ENCODE measurements at places on chromosomes 13 and 19.

DNA sequence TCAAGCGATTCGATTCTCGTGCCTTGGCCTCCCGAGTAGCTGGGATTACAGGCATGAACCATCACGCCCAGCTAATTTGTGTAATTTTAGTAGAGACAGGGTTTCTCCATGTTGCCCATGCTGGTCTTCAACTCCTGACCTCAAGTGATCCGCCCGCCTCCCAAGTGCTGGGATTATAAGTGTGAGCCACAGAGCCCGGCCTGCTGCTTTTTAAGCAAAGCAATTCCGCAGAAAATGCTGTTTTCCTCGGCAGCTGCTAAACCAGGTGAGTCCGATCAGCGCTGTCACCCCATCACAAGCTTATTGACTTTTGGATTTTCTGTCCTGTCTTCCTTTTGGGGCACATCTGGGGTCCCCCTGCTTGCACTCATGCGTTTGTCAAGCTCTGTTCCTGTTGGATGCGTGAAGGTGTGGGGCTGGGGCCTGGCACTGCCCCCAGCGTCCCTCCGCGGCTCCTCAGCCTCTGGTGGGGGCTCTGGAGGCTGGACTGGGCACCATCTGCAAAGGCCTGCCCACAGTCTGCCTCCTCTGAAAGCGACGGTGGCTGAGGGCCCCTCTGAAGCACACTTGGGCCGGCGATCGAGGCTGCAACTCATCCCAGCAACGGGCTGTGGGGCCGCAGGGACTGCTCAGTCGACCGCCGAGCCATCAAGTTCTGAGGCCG lies 25.7 kb downstream of the CEBPG start:
- no peak for DNase-seq

DNA sequence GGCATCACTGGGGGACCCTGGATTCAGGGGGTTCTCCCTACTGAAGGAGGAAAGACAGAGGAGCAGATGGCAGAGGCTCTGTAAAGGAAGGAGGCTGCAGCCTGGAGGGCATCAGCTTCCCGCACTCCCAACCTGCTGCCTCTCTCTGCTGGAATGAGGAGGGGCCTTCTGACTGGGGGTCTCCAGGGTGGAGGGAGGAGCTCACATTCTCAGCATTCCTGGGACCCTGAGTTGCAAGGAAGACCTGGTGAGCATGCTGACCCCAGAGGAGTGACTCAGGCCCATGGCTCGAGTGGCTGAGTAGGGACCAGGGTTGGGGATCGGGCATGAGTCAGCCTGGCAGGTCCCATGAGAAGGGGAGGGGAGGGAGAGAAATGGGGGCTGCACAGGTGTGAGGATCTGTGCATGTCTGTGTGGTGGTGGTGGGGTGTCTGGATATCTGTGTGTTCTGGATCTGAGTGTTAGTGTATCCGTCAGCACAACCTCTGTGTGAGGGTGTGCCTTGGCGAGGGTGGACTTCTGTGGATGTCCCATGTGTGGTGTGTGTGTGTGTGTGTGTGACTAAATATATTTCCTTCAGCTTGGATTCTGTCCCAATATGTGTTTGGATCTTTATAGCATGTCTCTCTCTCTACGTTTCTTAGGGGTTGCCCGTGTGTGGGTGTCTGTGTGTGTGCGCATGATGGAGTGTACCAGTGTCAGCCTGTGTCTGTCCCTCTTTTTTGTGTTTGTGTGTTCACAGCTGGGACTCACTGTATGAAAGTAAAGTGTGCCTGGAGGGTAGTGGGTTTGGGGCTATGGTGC lies 4.6 kb downstream of the AXL start:
- no peak for DNase-seq

GRCh38 chr13:92682832-92683517 lies 543.6 kb upstream of the GPC6 start:
- no peak for DNase-seq

- DNase-seq, result peak; percentile 74
These were observed 9.7 kb downstream of the INAFM1 start for GRCh38 chr19:47284324-47284899.

DNA sequence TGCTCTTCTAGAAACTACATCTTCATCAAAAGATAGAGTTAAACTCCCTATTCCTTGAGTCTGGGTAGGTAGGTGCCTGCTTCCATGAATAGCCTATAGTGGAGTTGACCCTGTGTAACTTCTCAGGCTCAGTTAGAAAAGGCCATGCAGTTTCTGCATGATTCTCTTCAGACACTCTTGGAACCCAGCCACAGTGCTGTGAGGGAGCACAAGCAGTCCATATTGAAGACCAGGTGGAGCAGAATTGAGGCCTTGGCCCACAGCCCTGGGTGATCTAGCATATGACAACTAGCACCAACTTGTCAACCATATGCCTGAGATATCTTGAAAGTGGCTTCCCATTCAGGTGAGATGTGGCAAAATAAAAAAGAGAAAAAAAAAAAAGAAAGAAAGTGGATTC lies 10.3 kb upstream of the PAN3 start:
- no peak for DNase-seq

DNA sequence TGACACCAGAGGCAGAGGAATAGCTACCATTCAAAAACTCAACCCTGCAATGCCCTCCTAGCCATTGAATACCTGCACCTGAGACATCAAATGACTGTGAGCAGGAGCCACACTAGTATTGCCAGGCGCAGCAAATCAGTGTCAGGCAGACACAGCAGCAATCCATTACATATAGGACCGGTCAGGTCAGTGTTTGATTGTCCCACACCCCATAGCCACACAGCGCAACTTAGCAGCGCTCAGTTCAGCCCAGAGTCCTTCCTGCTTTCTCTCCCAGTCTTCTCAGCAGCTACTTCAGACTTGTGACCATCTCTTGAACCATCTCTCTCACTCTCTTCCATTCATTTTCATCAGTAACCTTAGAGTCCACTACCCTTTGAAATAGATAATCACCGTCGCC lies 181.6 kb upstream of the GPR12 start:
- no peak for DNase-seq

- DNase-seq, result no peak
These were observed 9.9 kb downstream of the DNM2 start for GRCh38 chr19:10727685-10728201.

DNA sequence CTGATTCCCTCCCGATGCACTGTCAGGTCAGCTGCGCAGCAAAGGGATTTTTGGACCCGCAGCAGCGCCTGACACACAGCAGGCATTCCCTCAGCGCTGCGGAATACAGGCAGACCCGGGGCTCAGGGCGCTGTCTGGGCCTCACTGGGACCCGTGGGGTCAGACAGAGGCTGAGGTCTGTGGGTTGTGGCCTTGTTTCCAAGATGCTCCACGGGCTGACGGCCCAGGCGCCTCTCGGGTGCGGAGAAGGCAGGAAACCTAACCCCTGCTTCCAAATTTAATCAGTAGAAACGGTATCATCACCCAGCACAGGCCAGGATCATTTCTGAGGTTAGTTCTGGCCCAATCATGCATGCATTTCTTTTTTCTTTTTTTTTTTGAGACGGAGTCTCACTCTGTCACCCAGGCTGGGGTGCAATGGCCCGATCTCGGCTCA lies 686 bp upstream of the RNF126 start:
- no peak for DNase-seq

DNA sequence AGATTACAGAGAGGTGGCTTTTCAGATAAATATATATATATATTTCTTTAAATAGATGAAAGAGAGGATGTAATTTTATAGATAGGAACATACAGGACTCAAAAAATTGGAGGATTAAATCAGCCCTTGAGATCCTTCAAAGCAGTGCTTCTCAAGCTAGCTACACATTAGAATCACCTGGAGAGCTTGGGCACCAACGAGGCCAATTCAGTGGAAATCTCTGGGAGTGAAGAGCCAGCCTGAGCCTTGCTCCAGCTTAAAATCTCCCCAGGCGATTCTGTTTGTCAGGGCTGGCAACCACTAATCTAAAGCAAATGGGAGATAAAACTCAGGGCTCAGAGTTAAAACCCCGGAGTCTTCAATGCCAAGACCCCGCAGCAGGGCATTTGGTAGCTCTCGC lies 15.0 kb upstream of the CLN5 start:
- no peak for DNase-seq

- DNase-seq, result no peak
These were observed 7.3 kb downstream of the OPA3 start for GRCh38 chr19:45577111-45577905.

DNA sequence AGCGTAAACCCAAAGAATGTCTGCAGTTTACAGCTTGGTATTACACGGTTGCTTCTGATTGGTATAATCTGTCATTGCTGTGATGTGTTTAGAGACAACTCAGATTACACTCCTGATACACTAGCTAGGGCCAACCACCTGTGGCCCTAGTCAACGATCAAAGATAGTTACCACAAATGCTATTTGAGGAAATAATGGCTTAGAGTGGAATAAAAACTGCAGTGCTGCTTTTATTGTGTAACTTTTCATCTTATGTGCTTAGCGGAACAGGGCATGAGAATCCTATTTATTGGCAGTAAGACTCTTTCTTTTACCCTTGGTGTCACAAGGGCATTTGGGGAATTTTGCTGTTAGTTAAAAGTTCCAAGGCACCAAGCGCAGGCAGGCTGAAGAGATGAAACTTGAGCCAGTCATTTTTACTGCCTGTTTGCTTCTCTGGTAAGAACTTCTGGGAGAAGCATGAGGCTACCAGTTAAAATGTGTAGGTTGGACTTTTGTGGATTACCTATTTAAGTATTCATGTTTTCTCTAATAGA lies 363.3 kb downstream of the KCNRG start:
- DNase-seq, result no peak

- no peak for DNase-seq
These were observed 1.8 kb downstream of the APOC4 start for GRCh38 chr19:44943801-44944249.

DNA sequence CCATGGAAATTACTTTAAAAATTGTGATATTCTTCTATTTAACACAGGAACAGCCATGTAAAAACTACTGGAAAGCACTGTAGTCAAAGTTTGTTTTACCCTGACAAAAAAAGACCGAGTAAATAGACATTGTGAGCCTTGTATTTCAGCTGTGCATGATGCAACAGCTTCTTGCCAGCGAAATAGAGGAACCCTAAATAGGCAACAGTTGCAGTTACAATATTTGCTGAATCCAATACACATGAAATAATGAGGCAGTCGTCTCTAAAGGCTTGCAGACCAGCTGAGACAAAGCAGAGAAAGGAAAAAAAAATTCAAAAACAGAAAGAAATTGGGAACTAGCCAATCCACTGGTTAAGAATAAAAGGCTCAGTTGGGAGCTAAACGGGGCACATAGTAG lies 1001.1 kb downstream of the OLFM4 start:
- no peak for DNase-seq

GRCh38 chr19:2253106-2254063 lies 2.8 kb downstream of the JSRP1 start:
- peak; percentile 59 for DNase-seq

- DNase-seq, result no peak
These were observed 158.9 kb upstream of the SGCG start for GRCh38 chr13:23021906-23022305.

DNA sequence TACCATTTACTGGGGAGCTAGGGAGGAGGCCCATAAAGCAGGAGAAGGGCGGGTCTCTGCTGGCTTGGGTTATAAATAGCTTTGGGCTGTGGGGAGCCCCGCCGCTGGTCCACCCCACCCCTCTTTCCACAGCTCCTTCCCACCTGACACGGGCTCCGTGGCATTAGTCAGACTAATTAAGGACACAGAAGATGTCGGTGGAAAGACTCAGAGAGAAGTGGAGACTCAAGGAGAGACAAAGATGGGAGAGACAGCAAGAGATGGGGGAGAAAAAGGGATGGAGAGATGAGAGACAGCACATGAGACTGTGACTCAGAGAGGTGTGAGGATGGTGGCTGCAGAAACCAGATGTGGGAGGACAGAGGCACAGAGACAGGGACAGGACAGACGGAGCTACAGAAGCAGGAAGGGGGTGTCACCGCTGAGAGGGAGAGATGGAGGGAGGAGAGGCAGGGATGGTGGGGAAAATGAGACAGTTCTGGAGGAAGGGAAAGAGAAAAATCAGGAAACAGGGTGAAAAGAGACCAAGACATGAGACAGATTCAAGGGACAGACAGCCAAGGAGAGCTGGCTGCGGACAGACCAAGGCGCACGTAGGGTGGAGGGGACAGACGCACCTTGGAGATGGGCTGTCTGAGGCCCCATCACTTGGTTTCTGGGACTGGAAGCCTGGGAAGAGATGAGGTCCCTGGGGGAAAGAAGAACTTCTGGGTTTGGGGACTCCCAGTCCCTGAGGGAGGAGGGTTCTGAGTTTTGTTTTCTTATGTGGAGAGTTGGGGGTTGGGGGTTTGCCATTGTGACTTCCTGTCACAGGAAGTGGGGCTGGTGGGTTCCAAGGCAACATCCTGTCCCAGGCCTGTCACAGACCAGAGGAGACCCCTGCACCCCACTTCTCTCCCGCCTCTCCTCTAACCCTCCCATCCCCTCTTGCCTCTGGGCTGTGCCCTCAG lies 4.1 kb downstream of the ARHGEF1 start:
- peak; percentile 77 for DNase-seq

DNA sequence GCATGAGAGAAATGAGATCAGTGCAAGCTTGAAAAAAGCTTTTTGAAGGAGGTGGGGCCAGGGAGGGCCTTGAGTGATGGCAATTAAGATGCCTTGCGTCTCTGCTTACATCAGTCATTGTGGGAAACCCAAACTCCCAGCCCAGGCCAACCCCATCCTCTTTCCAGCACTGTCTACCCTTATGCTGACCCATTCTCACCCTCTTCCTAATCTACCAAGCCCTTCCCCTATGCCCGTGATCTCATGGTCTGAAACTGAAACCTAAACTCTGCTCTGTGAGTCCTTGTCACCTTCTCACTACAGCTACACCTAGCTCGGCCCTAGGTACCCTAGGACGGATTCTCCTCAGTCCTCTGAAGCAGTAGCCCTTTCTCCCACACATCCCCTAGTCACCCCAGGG lies 36.0 kb upstream of the SERP2 start:
- DNase-seq, result no peak

All from CD4-positive, alpha-beta T cell treated with Interleukin-4 for 1 hour (primary cell).